ENCODE measurements at places on chromosomes 6 and 20.
A peak's percentile ranks its signal among the peaks of the same experiment; 100 is the strongest.

- peak; percentile 38 for DNase-seq
These were observed 600 bp downstream of the SEC63 start for GRCh38 chr6:107957308-107957908.

GRCh38 chr20:7358670-7359069, 581.6 kb downstream of the HAO1 start:
- no peak for DNase-seq

DNA sequence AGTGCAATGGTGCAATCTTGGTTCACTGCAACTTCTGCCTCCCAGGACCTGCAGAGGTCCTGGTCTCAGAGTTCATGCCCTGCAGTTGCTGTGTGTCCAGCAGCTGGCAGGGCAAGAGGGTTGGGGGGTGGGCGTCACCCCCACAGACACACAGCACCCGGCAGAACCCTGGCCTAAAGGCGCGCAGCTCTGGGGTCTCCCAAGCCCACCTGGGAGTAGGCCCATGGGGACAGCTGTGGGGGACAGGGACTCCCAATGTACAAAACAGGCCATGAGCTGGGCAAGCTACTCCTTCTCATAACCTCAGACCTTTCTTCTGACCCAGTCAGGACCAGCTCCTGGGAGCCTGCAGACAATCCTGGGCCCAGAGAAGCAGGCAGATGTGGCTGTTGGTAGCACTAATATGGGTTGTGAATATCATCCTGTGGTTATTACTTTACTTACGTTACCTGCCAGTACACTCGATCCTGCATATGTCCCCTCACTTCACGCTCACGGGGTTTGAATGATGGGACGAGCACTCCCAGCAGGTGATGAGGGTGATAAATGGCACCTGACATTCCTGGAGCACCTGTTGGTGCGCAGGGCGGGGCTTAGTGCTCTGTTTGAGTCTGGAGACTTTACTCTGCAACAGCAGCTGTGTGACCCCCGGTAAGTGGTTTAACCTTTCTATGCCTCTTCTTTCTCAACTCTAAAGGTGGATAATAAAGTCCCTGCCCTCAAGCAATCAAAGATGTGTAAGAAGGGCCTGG, 39.9 kb upstream of the SULF2 start:
- DNase-seq = no peak

GRCh38 chr6:76240092-76240491, 167.6 kb upstream of the IMPG1 start:
- no peak for DNase-seq

- DNase-seq = no peak
These were observed 25.8 kb upstream of the CCN6 start for GRCh38 chr6:112027942-112028674.

DNA sequence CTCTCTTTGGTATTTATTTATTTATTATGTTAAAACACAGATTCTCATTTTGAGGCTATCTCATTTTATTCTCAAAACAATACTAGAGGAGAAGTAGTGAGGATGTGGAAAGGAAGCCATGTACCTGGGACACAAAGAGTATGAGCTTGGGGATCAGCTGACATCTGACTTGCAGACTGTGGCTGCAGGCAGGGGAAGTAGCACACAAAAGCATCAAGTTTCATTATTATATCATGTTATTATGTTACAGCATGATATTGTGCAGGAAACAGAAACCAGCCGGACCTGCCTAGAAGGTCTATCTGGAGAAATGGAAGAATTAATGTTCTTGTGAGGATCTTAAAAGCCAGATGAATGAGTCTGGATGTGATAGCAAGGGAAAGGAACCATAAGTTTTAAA, 248.2 kb downstream of the KHDC1L start:
- no peak for DNase-seq

DNA sequence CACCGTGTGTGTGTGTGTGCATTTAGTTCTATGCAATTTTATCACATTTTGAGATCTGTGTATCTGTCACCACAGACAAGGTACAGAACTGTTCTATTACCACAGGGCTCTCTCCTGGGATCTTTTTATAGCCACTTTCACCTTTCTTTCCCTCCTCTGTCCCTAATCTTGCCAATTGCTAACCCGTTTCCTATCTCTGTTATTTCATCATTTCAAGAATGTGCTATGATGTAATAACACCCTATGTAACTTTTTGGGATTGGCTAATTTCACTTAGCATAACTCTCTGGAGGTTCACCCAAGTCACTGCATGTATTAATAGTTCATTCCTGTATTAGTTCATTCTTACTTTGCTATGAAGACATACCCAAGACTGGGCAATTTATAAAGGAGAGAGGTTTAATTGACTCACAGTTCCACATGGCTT, 657.7 kb downstream of the QKI start:
- no peak for DNase-seq

- DNase-seq = no peak
These were observed 73.8 kb upstream of the TULP1 start for GRCh38 chr6:35586542-35586941.

DNA sequence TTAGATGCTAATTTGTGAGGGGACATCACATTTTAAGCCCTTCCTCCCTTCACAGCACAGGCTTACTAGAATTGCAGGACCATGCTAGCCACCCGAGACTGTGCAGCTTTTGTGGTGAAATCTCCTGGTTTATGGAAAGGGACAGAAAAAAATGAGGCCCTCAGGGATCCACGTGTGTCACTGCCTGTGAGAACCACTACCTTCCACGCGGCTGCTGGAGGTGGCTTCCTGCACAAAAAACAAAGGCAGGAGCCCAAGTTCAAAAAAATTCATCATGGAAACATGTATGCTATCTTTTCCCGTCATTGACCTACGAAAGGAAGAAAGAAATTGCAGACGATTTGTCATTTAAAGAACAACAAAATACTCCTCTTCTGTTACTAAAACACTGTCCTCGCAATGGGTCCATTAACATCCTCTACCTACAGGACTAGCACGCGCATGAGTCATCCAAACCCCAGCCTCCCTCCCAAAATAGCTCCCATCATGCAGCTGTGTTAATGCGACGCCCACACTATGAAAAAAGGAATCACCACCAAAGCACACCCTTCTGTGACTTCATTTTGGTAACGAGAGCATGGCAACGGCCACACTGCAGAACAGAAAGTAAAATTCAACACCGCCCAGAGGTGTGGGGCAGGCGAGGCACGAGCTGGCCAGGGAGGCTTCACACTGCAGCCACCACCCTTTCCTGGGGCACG, 45.7 kb downstream of the RAMACL start:
- DNase-seq = peak; percentile 90

DNA sequence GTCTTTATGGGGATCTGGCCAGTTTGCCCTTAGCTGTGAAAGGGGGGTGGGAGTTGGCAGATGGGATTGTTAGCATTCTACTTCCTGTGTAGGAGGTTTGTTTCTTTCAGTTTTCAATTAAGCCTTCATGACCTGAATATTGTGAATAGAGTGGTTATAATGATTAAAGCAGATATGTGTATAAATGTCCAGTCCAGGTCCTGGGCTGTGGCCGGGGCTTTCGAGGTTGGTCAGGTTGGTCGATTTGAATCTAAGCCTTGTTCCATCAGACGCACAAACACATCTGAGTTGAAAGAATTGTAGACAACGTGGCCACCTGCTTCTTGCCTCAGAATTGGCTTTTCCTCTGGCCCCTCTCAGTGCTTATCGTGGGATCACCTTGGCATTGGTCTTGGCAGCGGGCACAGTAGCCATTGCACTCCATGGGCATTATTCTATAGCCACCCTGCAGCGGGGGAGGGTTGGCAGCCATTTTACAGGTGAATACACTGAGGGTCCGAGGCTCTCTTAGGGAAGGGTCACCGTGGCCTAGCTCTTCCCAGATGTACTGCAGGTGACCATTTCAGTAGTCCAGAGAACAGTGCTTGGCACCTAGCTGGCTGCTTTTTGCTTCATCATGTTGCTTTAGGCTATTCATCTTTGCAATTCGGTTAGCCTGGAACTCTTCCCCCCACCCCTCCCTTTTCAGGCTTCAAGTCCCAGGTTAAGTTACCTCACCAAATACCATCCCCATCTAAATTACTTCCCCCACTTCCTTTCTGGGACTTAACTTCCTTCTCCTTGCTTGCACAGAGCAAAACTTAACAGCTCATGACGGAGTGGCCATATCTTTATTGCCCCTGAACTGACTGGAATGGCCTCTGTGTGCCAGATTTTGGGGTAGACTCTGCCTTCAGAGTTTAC, 1.1 kb downstream of the RNF114 start:
- no peak for DNase-seq

DNA sequence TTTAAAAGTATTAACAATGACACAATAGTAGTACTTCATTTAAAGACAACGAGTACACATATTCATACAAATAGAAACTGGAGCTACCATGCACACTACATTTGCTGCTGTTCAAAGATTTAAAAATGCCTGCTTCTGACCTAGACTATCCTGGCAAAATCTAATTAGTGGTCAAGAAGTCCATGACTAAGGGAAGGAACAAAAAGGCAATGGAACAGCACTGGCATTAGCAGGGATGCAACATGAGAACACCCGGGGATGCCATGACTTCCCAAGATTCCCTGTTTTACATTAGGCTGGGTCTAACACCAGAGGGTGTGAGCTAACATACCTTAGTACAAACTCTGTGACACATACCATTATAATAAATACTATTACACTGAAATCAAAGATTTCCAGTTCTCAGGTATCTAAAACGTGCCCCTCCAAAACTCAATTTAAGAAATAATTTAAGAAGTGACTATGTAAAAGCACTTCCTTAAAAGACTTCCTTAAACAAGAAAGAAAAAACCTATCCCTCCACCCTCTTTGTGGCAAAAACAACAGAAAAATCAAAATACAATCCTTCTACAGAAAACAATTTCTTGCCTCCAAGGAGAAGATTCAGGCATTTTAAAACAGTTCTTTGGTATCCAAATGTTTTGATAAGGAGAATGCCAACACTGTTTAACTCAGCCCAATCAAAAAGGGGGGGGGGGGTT, 25.5 kb downstream of the CHD6 start:
- no peak for DNase-seq

- DNase-seq = peak; percentile 40
These were observed 31.7 kb upstream of the TBPL1 start for GRCh38 chr6:133921249-133921859.

DNA sequence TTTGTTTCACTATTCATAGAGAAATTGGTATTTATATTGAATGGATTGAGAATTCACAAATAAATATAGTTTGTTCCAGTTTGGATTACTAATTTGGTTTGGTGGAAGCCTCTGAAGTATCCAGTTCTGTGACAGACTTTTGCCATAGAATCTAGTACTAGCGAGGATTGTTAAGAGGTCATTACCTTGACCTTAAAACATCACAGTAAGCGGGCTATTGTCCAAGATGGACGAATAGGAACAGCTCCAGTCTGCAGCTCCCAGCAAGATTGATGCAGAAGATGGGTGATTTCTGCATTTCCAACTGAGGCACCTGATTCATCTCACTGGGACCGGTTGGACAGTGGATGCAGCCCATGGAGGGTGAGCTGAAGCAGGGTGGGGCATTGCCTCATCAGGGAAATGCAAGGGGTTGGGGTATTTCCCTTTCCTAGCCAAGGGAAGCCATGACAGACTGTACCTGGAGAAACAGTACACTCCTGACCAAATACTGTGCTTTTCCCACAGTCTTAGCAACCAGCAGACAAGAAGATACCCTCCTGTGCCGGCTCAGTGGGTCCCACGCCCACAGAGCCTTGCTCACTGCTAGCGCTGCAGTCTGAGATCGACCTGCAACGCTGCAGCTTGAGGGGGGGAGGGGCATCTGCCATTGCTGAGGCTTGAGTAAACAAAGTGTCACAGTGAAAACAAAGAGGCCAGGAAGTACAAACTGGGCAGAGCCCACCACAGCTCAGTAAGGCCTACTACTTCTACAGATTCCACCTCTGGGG, 66.4 kb upstream of the NEDD9 start:
- DNase-seq = no peak

DNA sequence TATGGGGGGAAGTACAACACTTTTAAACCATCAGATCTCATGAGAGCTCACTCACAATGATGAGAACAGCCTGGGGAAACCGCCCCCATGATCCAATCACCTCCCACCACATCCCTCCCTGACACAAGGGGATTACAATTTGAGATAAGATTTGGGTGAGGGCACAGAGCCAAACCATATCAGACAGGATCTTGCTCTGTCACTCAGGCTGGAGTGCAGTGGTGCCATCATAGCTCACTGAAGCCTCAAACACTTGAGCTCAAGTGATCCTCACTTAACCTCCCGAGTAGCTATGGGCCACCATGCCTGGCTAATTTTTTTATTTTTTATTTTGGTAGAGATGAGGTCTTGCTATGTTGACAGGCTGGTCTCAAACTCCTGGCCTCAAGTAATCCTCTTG, 5.1 kb upstream of the IYD start:
- DNase-seq = no peak

- DNase-seq = no peak
These were observed 628.2 kb downstream of the CDH26 start for GRCh38 chr20:60586269-60587050.

DNA sequence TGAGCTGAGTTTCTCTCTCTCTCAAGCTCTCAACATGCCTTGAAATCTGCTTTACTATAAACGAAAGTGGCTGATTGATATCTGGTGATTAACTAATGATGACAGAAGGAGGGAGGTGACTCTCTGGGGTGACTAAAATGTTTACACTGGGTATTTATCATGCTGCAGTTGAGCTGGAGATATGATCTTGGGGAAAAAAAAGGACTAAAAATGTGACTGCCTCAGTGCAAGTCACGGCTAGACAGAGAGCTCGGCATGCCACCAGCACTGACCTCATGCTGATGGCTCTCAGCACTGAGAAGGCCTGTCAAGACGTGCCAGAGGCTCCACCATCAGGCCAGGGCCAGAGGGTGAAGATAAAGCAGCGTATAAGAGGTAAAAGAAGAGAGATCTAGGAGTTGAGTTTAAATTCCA, 103.1 kb upstream of the SPACA1 start:
- no peak for DNase-seq

GRCh38 chr20:53439616-53440015, 154.0 kb downstream of the ZNF217 start:
- DNase-seq = no peak

DNA sequence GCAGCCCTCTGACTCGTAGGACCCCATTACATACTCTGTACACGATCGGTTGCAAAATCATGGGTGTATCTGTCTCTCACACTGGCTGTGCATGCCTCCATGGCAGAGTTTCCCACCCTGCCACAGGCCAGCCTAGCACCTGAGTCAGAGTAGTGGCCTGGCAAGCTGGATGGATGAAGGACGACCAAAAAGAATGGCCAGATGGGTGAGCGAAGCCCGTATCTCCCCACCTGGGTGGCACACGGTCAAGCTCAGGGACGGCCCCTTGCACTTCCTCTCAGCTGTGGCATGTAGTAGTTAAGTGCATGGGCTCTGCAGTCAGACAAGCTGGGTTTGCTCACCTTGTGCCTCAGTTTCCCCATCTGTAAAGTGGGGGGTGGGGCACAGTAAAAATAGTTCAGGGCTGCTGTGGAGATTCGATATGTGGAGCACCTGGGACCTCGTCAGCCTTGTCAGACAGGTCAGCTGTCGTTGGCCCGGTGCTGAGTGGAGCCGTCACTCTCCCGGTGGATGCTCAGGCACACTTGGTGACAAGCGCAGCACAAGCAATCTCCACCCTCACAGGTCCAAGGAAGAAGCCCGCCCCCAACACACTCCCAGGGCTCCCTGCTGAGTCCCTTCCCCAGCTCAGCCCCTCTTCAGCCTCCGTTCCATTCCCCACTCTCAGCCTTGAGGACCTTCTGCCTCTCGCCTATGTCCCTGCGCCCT, 12.6 kb downstream of the CPNE5 start:
- no peak for DNase-seq
